ENCODE measurements at places on chromosomes 7 and 10.

- no peak for DNase-seq
Measured at GRCh38 chr7:7323352-7323751, 141.0 kb downstream of the C1GALT1 start.

DNA sequence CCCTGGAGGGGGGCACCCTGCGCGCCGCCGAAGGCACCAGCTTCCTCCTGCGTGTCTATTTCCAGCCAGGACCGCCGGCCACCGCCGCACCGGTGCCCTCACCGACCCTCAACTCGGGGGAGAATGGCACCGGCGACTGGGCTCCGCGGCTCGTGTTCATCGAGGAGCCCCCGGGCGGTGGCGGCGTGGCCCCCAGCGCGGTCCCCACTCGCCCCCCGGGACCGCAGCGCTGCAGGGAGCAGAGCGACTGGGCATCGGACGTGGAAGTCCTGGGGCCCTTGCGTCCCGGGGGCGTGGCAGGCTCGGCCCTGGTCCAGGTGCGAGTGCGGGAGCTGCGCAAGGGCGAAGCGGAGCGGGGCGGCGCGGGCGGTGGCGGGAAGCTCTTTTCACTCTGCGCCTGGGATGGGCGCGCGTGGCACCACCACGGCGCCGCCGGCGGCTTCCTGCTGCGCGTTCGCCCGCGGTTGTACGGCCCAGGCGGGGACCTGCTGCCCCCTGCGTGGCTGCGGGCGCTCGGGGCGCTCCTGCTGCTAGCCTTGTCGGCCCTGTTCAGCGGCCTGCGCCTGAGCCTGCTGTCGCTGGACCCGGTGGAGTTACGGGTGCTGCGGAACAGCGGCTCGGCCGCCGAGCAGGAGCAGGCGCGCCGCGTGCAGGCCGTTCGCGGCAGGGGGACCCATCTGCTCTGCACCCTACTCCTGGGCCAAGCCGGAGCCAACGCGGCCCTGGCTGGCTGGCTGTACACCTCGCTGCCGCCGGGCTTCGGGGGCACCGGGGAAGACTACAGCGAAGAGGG, 594 bp downstream of the CNNM1 start:
- DNase-seq = no peak

DNA sequence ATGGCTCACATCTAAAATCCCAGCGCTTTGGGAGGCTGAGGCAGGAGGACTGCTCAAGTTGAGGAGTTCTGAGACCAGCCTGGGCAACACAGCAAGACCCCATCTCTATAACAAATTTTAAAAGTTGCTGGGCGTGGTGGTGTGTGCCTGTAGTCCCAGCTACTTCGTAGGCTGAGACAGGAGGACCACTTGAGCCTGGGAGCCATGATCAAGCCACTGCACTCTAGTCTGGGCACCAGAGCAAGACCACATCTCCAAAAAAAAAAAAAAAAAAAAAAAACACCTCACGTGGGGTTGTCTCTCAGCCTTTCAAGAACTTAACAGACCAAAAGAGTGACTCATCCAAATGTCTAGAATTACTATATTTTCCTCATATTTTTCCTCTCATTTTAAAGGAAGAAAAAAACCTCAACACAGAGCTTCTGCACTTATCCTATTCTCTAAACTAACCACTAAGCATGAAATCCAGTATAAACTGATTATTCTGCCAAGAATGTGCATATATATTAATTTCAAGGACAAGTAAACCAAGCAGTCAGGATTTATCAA, 46.3 kb downstream of the CUL2 start:
- no peak for DNase-seq

DNA sequence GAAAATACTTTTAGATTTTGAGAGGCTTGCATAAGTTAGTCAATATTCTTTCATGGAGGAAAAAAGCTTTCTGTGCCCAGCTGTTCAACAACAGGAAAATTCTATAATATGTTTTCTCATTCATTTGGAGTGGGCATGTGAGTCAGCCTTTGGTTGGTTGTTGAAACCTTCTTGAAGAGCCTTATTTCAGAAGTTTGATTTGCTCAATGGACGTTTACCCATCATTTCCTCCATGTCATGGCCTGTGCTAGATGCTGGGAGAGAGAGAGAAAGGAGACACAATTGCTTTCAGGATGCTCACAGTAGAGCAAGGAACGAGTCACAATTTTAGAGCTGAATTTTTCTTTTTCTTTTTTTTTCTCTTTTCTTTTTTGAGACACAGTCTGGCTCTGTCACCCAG, 181.7 kb downstream of the PRKCQ start:
- DNase-seq = no peak

Data from stimulated activated CD8-positive, alpha-beta memory T cell treated with anti-CD3 and anti-CD28 coated beads, Interleukin-12 subunit alpha, Interleukin-12 subunit beta, amount 100 ng/mL, for 4 hours (primary cell).